NK-92 treated with Interleukin-12 subunit alpha and Interleukin-12 subunit beta, amount 100 ng/mL, for 24 hours (cell line): ENCODE measurements at places on chromosomes 13 and 19.

DNA sequence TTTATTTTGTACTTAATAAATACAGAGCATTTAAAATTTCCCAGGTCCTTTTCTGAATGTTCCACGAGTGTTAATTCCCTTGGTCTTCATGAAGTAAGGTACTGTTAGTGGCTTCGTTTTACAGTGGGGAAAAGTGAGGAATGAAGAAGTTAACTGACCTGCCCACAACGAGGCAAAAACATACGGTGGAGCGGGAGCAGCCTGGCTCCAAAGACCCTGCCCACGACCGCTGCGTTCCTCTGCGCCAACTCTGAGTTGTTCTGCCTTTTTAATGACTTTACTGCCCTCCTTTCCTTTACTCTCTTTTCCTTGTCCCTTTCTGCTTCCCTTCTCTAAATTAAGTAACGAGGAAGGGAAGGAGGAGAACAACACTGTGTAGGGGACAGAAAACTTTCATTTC, 392.9 kb downstream of the PCDH9 start:
- no peak for DNase-seq

DNA sequence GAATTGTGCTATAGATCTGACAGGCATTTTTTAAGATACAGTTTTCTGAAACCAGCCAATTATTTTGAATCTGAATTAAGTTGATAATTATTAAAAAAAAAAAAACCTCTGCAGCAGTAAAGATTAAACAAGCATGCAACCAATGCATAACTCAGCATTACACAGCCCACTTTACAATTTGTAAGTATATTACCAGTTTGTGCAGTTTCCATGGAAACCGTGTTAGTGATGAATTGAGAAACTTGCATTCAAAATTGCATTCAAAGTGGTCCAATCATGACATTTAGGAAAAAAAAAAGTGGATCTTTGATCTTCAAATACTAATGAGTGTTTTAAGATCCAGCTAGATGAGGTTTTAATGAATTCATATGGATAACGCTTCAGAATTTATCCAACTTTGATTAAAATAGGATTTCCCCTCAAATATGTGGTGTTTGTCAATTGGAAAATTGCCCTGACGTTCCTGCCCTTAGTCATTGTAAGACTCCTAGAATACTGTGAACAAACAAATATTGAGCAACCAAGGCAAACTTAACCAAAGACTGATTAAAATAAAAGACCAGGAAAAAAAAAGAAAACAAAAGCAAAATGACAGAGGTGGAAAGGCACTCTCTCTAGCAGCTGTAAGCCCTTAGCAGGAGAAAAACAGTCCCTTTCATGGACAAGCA, 314.8 kb upstream of the MAB21L1 start:
- DNase-seq, result no peak

DNA sequence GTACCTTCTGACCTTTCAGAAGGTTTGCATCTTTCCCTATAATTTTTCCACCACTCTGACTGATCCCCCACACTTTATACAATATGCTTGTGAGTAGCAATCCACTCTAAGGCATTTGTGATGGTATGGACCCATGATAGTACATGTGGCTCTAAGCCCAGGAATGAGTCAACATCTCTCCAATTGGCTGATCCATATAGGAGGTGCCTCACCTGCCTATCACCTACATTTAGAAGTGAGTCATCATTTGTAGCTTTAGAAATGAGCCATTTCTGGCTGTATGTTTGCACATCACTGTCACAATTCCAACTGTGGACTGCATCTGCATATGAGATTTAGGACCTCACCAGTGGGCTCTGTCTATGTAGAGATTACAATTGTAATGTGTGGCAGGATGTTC, 133.1 kb upstream of the ZNF91 start:
- DNase-seq, result no peak

DNA sequence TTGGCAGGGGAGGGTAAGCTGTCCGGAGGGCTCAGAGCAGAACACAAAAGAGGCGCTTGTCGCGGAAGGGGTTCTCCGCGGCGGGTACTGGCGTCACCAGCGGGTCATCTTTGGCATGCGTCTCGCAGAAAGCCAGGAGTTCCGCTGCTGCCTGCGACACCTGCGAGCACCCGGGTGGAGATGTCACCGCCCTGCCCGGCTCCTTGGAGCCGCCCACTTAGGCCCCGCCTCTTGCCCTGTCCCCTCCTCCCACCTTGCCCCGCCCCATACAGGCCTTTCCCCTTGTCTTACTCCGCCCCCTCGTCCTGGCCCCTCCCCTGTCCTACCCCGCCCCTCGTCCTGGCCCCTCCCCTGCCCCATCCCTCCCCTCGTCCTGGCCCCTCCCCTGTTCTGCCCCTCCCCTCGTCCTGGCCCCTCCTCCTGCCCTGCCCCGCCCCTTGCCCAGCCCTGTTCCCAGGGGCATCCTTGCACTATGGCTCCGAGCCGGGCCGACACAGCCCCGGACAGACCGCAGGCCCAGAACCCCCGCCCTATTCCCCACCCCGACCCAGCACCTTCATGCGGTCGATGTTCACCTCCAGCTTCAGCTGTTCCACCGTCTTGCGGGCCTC, 1.9 kb downstream of the GNG8 start:
- DNase-seq, result peak; percentile 24

DNA sequence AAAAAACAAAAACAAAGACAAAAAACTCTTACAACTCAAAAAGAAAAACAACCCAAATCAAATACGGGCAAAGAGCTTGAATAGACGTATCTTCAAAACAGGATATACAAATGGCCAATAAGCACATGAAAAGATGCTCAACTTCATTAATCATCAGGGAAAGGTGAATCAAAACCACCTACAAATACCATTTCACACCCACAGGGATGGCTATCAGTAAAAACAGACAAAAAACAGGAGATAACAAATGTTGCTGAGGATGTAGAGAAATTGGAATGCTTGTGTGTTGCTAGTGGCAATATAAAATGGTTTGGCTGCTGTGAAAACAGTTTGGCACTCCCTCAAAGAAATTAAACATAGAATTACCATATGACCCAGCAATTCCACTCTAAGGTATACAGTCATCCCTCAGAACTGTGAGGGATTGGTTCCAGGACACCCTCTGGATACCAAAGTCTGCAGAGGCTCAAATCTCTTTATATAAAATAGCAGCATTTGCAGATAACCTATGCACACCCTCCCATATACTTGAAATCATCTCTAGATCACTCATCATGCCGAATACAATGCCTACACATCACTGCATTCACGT, 29.7 kb downstream of the MLLT1 start:
- DNase-seq, result no peak

DNA sequence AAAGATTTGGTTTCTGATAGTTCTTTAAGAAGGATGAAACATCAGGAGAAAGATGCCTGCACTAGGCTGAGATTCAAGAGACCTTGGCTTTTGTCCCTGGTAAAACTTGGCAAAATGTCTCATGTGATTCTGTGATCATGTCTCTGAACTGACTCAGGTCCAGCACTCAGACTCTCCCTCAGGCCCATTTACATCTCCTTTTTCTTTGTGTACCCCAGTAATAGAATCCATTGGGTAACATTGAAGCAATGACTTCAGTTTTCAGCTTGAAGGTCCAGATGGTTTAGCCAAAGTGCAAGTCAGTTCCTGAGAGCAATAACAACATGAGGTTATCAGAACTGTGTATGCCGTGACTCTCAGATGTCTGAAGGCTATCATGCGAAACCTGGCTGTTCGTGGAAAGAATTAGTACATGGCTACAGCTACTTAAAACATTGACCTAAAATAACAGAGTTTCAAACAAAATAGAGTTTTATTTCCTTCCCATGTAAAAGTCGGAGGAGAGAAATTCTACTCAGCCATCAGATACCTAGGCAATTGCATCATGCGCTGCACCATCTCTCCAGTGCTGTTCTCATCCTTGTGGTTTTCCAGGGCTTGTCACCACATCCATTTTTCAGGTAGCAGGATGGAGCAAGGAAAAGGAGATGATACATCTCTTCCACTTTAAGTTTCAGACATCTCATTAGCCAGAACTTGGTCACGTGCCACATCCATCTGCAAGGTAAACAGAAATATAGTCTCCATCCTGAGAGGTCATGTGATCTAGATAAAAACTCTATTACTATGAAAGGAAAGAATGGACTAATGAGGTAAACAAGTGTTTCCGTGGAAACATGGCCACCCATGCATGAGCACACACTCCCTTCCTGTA, 117.3 kb downstream of the POSTN start:
- no peak for DNase-seq

- DNase-seq, result no peak
Measured at GRCh38 chr13:83905641-83906040, 23.4 kb upstream of the SLITRK1 start.

DNA sequence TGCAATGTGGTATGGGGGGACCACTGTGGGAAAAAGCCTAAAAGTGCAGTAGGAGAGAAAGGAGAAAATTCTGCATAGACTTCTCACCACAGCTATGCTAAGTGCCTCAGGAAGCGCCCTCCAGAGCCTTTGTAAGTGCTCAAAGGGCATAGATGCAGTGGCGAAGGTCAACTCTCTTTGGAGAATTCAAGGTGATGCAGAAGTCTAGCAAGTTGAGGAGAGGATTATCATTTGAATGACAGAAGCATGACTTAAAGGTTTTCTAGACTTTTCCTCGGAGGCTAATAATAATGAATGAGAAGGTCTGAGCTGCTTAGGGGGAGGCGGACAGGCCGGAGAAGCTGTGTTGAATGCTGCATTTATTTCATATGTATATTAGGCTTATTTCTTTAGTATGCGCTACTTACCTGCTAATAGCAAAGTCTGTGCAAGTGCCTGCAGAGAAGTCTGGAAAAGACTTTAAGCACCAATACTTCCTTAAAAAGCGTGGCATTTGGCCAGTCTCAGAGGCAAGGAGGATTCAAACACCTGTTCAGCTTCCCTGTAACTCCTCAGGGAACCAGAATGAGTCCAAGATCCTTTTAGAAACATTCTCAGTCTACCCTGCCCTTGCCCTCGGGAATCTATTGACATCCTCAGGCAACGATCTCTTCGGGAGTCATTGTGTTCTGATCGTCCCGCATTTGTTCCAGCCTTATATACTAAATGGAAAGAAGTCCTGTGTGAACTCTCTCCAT, 56.2 kb downstream of the FLT1 start:
- no peak for DNase-seq
